ENCODE measurements at places on chromosomes 13 and 19.
A peak's percentile ranks its signal among the peaks of the same experiment; 100 is the strongest.

GRCh38 chr19:2628597-2628996 is 73.9 kb downstream of the GNG7 start:
- no peak for DNase-seq

DNA sequence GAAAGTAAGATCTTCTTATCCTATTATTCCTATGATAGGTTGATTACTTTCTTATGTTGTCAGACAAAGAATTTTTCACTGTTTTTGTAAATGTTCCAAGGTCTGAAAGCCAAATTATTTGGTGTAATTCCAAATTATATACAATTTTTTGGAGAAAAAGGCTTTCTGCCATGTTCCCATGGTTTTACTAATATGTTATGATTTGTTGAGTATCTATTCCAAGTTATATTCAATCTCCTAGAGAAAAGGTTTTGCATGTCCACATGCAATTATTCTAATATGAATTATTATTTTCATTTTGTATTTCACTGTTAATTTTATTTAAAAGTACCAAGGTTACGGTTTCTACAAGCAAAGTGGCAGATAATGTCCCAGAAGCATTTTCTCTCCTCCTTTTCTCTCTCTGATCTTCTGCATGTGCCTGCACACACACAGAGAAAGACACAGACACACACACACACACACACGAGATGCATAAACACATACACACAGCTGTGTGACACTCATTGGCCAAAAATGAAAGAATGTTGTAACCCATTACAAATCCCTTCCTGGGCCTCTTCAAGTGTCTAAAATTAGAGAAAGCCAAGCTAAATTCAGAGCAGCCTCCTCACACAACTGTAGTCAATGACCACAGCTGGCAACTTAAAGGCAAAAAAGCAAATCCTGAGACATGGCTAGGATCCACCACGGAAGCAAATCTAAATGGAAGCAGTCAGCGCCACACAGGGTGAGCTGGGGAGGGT is 621.0 kb downstream of the EFNB2 start:
- DNase-seq, result no peak

GRCh38 chr19:17780781-17781180 is 14.2 kb upstream of the B3GNT3 start:
- no peak for DNase-seq

GRCh38 chr13:45496942-45497341 is 32.2 kb downstream of the COG3 start:
- no peak for DNase-seq

DNA sequence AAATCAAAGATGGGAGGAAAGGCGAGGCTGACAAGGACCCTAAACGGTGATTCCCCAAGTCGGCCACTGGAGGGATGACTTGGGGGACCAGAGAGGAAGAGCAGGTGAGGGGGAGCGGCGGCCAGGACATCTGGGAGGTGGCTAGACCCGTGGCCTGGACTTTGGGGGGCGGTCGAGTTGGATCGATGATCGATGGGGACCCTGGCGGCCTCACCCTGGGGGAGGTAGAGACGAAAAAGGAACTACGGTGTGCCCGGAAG is 7.7 kb upstream of the CIRBP start:
- DNase-seq, result no peak

- no peak for DNase-seq
Measured at GRCh38 chr19:57802269-57802668, 12.4 kb downstream of the ZNF552 start.

- peak; percentile 54 for DNase-seq
Measured at GRCh38 chr19:3142292-3142670, 6.4 kb downstream of the GNA15 start.

- no peak for DNase-seq
Measured at GRCh38 chr13:109668433-109669233, 117.8 kb downstream of the IRS2 start.

- no peak for DNase-seq
Measured at GRCh38 chr13:50587645-50588373, 255.7 kb downstream of the DLEU7 start.

DNA sequence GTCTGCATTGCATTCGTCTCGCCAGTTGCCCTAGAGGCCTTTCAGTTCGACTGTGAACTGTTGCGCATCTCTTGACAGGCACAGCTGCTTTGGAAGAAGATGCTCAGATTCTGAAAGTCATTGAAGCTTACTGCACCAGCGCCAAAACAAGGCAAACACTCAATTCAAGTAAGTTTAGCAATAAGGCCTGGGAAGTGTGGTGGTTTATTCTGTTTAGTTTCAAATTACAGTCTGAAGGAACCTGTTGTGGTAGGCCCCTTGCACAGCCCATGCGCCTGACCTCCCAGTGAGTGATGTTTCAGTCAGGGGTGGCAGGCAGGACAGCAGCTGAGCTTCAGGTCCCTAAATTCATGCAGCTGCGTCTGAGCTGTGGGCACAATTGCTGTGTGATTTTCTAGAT is 32.2 kb upstream of the TEX29 start:
- DNase-seq, result no peak

DNA sequence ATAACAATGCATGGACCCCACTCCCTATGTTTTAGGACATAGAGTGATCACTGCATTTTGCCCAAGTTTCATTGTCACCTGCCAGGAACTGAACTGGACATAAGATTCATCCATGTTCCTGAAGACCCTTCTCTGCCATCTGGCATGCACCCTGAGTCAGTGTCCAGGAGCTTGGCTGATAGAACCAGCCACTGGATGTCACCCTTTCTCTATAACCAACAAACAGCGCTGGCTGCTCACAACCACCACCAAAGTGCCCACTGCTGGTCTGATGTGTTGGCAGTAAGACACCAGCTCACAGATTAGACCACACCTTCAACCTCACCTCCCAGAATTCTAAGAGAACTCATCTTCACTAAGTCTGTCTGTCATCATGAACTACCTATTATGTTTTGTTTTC is 333.4 kb downstream of the ITGBL1 start:
- DNase-seq, result no peak

- no peak for DNase-seq
Measured at GRCh38 chr13:21932578-21932977, 261.7 kb downstream of the FGF9 start.

DNA sequence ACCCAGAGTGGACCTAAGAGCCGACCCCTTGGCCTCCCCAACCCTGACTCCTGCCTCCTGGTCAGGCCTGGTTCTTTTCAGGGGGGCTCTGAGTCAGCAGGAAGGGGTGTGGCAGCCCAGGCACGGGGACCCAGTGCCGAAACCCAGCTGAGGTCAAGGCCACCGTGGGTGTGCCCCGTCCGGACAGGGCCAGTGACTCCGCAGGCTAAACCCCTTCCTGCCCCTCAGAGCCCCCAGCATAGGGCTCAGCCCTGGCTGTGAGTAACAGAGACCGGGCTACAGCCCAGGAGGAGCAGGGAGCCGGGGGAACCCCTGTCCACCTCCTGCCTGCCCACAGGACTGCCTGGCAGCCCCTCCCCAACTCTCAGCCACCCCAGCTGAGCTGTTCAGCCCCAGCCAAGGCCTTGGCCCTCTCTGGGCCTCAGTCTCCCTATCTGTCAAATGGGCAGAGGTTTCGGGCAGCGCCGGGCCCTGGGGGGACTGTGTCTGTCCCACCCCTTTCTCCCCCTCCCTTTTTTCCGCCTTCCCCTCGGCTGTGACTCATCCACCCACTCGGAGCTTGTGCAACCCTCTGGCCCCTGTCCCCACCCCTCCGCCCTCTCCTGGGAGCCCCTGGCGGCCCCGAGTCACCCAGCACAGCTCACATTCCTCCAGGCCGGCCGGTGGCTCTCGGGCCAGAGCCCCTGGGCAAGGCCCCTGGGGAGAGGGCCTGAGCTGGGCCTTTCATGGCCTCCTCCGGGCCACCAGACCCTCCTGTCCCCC is 8.6 kb downstream of the ZBTB7A start:
- DNase-seq, result peak; percentile 64

DNA sequence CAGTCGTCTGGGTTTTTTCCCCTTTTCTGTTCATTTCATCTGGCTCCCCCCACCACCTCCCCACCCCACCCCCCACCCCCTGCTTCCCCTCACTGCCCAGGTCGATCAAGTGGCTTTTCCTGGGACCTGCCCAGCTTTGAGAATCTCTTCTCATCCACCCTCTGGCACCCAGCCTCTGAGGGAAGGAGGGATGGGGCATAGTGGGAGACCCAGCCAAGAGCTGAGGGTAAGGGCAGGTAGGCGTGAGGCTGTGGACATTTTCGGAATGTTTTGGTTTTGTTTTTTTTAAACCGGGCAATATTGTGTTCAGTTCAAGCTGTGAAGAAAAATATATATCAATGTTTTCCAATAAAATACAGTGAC is 9.3 kb downstream of the CALM3 start:
- DNase-seq, result no peak

DNA sequence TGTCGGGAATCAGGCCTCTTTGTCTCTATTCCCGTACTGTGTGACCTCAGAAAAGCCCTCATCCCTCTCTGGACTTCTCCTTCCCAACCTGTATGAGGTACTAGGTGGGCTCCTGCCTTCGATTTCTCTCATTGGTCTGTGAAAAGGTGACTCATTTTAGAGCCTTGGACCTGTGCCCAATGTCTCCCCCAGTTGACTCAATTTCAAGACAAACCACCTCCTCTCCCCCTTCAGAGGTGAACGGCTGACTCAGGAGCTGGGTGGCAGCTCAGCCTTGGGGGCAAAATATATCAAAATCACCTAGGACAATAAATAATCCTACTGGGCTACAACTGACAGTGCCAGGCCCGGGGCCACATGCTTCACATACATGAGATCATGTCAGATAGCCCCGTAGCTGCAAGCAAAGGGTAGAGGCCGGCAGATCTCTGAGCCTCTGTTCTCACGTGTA is 630 bp downstream of the COQ8B start:
- peak; percentile 93 for DNase-seq

DNA sequence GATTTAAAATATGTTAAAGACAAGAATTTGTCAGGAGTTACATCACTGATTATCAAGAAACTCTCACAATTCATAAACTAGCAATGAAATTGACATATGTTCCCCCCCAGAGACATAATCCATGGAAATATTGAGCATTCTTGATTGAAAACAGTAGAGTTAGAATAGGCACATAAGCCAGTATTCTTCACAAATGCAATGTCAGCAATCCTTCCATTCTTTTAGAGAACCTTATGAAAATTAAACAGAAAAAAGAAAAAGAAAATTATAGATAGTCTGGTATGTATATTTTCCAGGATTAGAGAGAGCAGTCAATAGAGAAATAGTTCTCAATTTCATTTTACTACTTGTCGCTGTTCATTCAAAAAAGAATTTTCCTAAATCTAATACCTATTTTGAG is 458.4 kb downstream of the EFNB2 start:
- DNase-seq, result no peak

GRCh38 chr19:28985201-28985600 is 227.8 kb downstream of the UQCRFS1 start:
- no peak for DNase-seq

GRCh38 chr13:110641055-110642015 is 26.0 kb downstream of the NAXD start:
- no peak for DNase-seq

GRCh38 chr19:29483641-29483920 is 42.2 kb upstream of the VSTM2B start:
- no peak for DNase-seq
